Activated naive CD8-positive, alpha-beta T cell treated with anti-CD3 and anti-CD28 coated beads for 36 hours (primary cell): ENCODE measurements at places on chromosomes 12 and 14. TPM values are rescaled to one million over a fixed set of nuclear protein-coding genes. Genes with fewer than 3 reads are reported as not detected.

- no peak for DNase-seq
Observed at GRCh38 chr14:32707742-32708500, 230.8 kb upstream of the NPAS3 start.

CLEC7A gene
- total RNA-seq = not detected

GRCh38 chr12:6692888-6693287 is 3.7 kb upstream of the ZNF384 start:
- DNase-seq = no peak

DNA sequence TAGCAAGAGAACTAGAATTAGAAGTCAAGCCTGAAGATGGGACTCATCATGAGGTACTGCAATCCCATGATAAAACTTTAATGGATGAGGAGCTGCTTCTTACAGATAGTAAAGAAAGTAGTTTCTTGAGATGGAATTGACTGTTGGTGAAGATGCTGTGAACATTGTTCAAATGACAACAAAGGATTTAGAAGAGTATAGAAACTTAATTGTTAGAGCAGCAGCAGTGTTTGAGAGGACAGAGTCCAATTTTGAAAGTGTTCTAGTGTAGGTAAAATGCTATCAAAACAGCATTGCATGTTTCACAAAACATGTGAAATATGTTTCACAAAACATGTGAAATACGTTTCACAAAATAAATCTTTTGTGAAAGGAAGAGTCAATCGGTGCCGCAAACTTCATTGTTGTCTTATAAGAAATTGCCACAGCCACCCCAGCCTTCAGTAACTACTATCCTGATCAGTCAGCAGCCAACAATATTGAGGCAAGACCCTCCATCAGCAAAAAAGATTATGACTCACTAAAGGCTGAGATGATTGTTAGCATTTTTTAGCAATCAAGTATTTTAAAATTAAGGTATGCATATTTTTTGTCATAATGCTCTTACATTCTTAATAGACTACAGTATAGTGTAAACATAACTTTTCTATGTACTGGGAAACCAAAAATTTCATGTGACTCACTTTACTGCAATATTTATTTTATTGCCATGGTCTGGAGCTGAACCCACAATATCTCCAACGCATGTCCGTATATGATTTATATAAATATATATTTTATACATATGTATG is 173.4 kb upstream of the BMP4 start:
- DNase-seq = no peak

- DNase-seq = no peak
Observed at GRCh38 chr12:84276215-84276614, 636.4 kb downstream of the SLC6A15 start.

OR11H7 gene
- not detected for total RNA-seq

SIX6 gene
- total RNA-seq = not detected

DNA sequence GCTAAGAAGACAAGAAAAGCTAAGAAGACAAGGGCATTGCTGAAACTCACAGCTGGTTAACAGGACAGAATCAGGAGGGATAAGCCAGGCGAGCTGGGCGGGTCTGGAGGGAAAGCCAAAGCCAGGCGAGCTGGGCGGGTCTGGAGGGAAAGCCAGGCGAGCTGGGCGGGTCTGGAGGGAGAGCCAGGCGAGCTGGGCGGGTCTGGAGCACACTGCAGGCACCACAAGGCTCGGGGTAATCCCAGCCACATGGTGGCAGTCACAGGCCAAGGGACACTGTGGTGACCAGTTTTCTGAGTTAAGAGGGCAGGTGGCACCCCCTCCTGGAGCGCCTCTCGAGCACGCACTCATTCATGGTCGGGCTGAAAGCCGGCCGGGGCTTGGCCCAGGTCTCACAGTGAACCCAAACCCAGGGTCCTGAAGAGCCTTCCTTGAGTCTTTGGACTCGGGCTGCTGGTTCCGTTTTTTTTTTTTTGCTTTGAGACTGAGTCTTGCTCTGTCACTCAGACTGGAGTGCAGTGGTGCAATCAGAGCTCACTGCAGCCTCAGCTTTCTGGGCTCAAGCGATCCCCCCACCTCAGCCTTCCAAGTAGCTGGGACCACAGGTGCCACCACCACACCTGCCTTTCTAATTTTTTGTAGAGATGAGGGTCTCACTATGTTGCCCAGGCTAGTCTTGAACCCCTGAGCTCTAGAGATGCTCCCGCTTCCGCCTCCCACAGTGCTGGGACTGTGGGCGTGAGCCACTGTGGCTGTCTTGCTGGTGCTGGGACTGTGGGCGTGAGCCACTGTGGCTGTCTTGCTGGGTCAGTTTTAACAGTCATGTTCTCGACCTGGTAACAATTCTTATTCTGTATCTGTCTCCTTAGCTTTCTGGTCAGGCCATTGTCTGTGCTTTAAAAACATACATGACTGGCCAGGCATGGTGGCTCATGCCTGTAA is 40.2 kb downstream of the HSP90AA1 start:
- peak; percentile 17 for DNase-seq

- DNase-seq = no peak
Observed at GRCh38 chr12:46509135-46509534, 136.6 kb upstream of the SLC38A2 start.

GRCh38 chr12:40963751-40964150 is 224.4 kb upstream of the PDZRN4 start:
- DNase-seq = no peak

GRCh38 chr12:107547389-107547788 is 138.2 kb upstream of the PWP1 start:
- DNase-seq = no peak

DNA sequence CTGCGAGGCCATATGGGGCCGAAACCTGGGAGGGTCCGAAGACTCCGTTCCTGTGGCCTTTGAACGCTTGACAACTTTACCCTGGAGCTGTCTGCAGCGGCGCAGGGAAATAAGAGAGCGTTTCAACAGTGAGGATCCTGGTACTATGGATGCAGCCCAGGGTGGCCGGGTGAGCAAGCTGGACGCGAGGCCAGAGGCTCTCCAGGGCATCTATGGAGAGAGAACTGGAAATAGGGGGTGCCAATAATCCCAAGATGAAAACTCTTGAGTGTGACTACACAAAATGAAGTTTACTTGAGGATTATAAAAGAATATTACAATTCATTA is 1.1 kb upstream of the ABCC9 start:
- no peak for DNase-seq

KTN1 gene
- 119 TPM for total RNA-seq

DNA sequence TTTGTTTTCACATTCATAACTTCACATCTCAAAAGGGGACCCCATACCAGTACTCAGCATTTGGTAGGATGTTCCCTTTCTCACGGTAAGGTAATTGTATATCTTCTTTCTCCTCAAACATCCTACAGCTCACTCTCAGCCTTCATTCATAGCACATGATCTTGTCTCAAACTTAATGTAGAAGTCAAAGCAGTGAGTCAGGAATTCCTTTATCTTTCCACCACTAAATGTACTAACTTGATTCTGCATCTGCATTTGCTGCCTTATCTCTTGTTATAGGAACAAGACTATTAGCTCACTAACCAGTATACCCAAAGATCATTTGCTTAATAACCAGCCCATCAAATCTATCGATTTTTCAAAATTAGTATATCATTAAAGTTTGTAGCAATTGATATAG is 22.9 kb downstream of the CPSF2 start:
- DNase-seq = no peak

MBD6 gene
- total RNA-seq = 38.5 TPM

GRCh38 chr12:3107071-3107583 is 29.9 kb downstream of the TSPAN9 start:
- DNase-seq = no peak

- DNase-seq = no peak
Observed at GRCh38 chr14:99035712-99036610, 236.0 kb downstream of the BCL11B start.

FAR2 gene
- total RNA-seq = 7.6 TPM

DNA sequence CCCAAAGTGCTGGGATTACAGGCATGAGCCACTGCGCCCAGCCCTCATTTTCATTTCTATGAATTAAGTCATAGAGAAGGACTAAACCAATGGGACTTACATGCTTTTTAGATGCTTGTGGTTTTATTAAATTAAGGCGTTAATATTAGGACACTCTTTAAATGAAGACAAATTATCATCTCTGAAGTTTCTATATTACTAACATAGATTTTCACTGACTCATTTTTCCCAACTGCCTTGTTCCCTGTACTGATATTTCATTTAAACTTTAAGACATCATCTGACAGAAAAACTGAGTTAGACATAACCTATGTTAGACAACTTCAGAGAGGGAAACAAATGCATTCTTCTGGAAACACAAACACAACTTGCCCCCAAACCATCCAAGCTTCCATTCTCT is 99.8 kb downstream of the BTG1 start:
- DNase-seq = no peak

DNA sequence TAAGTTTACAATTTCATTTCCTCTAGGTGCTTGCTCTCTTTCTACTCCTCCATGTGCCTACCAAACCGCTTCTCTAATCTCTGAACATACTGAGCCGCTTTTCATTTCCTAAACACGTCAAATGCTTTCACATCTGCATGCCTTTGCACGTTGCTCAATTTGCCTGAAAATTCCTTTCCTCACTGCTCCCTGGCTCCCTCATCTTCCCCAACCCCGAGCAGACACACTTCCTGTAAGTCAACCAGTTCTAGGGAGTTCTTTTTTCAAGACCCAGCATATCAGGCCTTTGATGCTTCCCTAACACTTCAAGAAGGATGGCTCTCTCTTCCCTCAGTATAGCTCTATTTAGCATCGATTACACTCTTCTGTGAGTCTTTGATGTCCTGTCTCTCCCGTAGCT is 50.3 kb downstream of the LMO3 start:
- no peak for DNase-seq

POTEM gene
- not detected for total RNA-seq

LRRIQ1 gene
- not detected for total RNA-seq

DNA sequence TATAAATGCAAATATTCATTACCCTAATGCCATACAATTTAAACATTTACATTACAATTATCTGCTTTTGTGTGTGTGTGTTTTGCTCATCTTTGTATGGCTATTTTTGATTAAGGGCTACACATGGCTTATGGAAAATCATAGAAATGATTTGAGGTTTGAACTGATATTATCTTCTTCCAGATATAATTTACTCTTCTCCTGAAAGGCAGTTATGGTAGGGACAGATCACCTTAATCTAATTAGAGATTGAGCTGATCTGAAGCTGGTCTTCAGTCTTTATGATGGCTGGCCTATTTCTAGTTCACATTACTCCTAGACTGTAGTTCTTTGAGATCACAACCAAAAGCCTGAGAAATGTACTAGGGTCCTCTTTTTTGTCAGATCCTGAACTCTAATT is 15.6 kb downstream of the ABHD12B start:
- DNase-seq = no peak

PAH gene
- not detected for total RNA-seq

AKAP5 gene
- 1.2 TPM for total RNA-seq

- no peak for DNase-seq
Observed at GRCh38 chr14:47191700-47192099, 483.7 kb downstream of the MDGA2 start.

TMEM121 gene
- total RNA-seq = 16.7 TPM

GRCh38 chr12:11059784-11060183 is 2.3 kb downstream of the TAS2R46 start:
- no peak for DNase-seq

DNA sequence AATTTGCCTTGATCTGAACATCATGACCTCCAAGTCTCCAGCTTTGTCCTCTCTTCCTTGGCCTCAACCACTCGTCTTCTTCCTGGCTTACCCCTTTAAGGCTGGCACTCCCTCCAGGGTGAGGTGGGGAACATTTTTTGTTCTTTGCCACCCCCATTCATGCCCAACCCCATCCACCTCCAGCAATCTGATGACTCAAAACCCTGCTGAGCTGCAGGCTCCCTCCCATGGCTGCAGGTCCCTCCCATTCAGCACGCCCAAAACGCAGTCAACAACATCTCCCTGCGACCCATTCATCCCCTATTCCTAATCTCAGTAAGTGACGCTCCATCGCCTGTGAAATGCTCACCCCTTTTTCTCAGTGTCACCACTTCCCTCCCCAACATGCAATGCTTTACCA is 138.8 kb upstream of the PRMT8 start:
- DNase-seq = no peak

GRCh38 chr14:66624336-66624937 is 116.5 kb downstream of the GPHN start:
- DNase-seq = peak; percentile 8

GTF2A1 gene
- total RNA-seq = 42.5 TPM

GRCh38 chr14:57652769-57653168 is 159.1 kb upstream of the CCDC198 start:
- no peak for DNase-seq

A2M gene
- not detected for total RNA-seq

DNA sequence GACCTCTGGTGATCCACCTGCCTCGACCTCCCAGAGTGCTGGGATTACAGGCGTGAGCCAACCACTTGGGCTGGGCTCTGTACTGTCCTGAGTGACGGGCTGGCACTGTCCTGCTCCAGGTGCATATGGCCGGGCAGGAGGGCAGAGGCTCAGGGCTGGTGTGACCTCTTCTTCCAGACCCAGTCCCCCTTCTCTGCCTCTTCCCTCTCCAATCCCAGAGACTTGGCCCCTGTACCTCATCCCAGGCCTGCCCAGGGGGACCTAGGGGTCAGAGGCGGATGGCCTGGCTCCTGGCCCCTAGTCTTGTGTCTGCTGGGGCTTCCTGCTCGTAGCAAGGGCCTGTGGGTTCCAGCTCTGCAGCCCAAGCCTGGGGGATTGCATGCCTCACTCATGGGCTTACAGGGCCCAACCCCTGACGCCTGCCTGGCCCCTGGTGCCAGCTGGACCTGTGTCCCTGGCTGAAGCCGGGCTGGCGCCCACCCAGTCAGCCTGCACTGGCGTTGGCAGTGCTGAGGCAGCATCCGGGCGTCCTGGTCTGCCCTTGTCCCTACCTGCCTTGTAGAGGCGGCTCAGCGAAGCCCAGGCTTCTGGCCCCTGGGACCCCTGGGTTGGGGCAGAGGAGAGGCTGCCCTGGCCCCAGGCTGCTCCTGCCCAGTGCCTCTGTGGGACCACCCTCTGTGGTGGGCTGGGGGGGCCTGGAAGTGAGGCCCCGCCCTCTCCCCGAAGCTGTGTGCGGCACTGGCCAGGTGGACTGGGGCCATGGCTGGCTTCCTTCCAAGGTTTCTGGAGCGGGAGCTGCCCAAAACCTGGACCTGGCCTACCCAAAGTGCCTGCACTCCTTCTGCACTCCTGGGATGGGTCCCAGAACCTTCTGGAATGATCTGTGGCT is 4.3 kb downstream of the TEDC1 start:
- DNase-seq = no peak

TMPRSS12 gene
- total RNA-seq = not detected
